COR-L47 (cell line): ENCODE measurements at places on chromosomes 2 and 18.

GRCh38 chr2:215138479-215138878, at the start of gene ABCA12:
ABCA12 (minus strand) TSS chr2:215138626; CDS start chr2:215138208, 418 bp downstream.
- no peak for DNase-seq

DNA sequence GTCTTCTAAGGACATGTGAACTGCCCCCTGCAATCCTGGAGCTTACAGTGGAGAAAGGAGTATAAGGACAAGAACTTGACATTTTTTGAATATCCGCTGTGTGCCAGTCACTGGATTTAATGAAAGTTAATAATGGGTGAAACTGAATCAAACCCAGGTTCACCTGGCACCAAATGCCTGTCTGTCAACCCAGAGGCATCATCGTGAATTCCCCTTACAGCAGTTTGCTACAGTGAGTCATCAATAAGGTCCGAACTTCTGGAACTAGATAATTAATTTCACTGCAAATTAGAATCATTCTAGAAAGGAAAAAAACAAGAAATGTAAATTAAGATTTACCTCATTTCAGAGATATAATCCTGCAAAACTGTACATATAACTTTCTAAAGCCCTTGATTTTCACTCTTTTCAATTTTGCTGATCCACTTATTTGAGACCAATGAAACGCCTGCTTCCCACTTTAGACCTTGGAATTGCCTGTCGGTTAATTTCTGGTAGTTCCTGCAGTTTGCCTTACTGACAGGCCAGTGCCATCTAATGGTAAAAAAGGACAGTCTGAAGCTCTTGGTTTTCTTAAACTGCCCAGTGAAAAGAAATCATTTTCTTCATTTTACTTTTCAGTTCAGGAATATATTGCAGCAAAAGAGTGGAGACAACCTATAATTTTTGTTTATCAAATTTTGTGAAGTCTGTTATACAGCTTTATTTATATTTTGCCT, 8.2 kb downstream of the DSG2 start:
- DNase-seq = peak; percentile 37

- no peak for DNase-seq
Observed at GRCh38 chr2:505941-506340, 171.3 kb downstream of the TMEM18 start.

- no peak for DNase-seq
Observed at GRCh38 chr2:18074476-18074875, 196.0 kb downstream of the KCNS3 start.

- DNase-seq = no peak
Observed at GRCh38 chr18:76708071-76708721, 114.2 kb upstream of the ZNF236 start.

- peak; percentile 56 for DNase-seq
Observed at GRCh38 chr2:3728104-3729054, 25.0 kb downstream of the DCDC2C start.

- no peak for DNase-seq
Observed at GRCh38 chr2:96139181-96139758, 968 bp upstream of the ASTL start.

DNA sequence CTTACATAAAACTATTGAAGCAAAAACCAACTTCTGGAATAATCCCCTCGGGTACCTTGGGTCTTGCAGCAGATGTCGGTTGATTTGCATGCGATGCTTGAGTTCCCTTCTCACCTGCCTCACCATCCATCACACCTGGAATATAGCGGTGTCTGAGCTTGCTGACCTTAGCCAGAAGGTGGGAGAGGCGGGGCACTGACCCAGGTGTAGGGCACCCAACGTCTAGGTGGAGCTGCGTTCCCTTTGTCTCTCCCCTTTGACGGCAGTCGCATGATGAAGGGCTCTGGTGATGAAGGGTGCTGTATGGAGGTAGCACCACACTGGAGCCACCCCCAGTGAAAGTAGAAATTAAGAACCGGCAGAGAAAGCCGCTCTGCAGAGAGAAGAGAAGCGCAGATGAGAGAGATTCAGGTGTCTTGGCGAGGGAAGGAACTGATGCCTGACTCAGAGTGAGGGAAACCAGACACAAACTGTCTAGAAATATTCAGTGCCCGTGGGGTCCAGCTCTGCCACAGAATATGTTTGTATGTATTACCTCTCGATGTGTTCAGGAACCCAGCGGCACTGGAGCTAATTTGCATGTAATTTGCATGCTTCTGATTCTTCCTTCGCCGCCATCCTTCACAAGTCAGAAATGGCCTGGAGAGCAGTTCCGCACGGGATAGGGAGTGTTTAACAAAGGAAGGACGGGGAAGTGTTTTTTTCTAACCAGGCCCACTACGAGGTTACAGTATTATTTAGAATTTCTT, 19.4 kb upstream of the MBP start:
- DNase-seq = no peak

GRCh38 chr18:47775961-47776360, 154.5 kb downstream of the SMAD2 start:
- DNase-seq = no peak

DNA sequence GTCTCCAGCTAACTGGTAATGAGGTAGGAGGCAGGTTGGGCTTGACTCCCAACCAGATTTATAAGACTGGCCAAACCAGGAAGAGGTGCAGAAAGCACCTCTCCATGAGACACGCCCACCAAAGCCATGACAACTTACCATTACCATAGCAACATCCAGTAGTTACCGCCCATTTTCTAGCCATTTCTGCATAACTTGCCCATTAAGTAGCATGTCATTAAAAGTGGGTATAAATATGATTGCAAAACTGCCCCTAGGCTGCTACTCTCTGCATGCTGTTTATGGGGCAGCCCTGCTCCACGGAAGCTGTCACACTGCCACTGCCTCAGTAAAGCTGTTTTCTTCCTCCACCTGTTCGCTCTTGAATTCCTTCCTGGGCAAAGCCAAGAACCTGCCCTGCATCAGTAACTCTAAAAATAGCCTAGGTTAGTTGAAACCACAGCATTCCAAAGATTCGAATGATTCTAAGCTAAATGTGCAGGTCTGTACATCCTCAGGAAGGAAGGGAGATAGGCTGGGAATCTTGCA, 131.9 kb downstream of the ATL2 start:
- DNase-seq = no peak

- DNase-seq = no peak
Observed at GRCh38 chr2:236659758-236660150, 90.1 kb downstream of the ACKR3 start.

GRCh38 chr2:177573120-177573519, 180.5 kb downstream of the AGPS start:
- DNase-seq = no peak

DNA sequence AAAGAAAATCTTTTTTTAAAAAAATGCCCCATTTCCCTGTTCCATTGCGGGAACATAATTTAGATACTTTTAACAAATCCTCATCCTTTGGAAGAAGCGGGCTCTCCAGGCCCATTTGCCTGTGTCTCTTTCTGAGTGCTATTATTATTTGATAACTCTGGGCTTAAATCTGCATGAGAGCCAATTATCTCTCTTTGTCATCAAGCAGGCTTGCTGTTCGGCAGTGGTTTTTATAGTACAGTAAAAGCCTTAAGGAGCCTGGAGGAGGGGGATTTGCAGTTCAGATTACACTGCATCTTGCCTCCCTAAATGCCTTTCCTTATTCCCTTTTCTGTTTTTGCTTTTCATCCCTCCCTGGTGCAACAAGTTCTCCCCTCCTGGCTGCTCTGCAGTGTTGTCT, 50.6 kb downstream of the CELF4 start:
- DNase-seq = no peak

- no peak for DNase-seq
Observed at GRCh38 chr2:126714191-126714965, 58.4 kb downstream of the GYPC start.

DNA sequence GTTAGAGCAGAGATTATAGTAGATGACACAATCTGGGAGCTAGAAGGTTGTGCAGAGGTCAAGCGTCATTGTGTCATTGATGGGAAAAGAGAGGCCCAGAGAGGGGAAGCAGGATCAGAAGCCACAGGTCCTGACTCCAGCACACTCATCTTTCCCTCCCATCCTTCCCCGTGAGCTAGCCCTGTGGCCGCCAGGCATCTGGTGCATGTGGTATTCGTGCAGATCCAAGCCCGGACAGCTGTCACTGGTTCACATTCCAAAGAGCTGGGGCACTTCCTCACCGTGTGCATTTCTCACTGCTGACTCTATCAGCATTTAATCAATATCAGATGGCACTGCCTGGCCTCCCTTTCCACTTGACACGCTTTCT, 94.1 kb upstream of the THOC1 start:
- no peak for DNase-seq

DNA sequence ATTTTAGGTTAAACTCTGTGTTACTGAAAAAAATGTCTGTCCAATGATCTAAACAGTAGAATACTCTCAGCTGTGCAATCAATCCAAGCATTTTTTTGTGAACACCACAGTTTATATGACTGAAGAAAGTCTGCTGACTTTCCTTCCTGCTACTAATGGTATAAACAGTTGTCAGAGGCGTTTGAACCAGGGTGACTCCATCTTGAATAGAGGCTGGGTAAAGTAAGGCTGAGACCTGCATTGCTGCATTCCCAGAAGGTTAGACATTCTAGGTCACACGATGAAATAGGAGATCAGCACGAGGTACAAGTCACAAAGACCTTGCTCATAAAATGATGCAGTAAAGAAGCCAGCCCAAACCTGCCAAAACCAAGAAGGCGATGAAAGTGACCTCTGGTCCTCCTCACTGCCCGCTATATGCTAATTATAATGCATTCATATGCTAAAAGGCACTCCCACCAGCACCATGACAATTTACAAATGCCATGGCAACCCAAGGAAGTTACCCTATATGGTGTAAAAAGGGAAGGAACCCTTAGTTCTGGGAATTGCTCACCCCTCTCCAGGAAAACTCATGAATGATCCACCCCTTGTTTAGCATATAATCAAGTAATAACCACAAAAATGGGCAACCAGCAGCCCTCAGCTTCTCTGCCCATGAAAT, 31.3 kb downstream of the POU3F3 start:
- no peak for DNase-seq

- DNase-seq = peak; percentile 64
Observed at GRCh38 chr2:198374375-198375082, 570.1 kb downstream of the PLCL1 start.

DNA sequence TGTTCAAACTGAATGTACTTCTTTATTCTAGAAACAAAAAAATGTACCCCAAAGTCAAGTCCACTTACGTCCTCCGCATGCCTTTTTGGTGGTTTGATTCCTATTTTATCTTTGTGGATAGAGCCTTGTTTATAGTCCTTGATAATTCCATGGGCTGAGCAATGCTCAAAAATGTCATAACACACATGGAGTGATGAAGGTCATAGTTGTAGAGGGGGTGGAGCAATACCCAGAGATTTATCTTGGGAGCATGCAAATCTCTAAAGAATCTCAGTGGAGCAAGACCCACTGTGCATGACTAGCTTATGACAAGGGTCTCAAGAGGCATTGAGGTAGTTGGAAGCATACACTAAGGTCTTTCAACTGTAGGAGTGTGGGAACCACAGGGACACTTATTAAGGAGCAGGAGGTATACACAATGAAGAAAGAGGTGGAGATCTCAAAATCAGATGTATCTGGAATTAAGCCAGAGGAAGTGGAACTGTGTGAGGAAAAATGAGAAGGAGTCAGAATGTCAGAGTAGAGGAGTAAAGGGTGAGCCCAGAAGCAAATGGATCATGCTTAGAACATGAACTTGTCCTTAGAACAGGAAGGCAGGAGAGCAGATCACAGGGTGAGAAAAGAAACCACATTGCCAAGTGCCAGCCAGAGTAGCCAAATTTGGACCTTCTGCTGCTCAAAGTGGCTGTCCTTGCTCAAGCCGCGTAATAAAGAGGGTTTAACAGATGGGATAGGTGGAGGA, 68.1 kb upstream of the STK39 start:
- DNase-seq = no peak

GRCh38 chr2:168008646-168009195, 238.7 kb downstream of the STK39 start:
- no peak for DNase-seq

DNA sequence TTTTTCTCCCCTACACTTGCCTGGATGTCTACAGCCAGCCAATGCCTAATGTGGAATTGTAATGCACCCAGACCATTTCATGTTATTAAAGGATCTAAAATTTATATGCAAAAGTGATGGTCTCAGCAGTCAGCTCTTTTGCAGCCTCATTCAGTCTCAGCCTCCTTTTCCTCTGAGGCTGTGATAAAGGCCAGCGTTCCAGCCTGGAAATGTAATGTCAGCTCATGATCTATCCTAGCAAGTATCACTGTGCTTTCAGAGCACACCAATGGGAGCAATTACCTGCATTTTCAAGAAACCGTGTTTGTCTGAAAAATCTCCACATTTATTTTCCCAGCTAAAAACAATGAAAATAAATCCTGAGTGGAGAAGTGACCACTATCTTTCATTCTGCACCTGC, 274.6 kb downstream of the CDH20 start:
- DNase-seq = no peak

GRCh38 chr18:76592981-76593381, 97.9 kb upstream of the ZNF516 start:
- DNase-seq = no peak

DNA sequence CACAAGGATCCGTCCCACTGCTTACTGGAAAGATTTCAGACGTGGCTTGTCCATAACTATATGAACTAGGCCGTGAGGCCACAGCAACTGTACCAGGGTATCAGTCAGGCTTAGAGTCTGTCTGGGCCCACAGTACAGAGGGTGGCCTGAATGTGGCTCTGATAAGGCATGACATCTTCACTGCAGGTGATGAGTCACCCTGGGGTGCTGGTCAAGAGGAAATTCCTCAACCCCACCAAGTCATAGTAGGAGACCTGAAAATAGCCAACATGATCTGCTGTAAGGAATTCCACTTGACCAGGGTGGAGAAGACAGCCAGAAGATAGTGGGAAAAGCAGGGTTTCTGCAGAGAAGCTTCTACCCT, 107.7 kb downstream of the INHBB start:
- no peak for DNase-seq

DNA sequence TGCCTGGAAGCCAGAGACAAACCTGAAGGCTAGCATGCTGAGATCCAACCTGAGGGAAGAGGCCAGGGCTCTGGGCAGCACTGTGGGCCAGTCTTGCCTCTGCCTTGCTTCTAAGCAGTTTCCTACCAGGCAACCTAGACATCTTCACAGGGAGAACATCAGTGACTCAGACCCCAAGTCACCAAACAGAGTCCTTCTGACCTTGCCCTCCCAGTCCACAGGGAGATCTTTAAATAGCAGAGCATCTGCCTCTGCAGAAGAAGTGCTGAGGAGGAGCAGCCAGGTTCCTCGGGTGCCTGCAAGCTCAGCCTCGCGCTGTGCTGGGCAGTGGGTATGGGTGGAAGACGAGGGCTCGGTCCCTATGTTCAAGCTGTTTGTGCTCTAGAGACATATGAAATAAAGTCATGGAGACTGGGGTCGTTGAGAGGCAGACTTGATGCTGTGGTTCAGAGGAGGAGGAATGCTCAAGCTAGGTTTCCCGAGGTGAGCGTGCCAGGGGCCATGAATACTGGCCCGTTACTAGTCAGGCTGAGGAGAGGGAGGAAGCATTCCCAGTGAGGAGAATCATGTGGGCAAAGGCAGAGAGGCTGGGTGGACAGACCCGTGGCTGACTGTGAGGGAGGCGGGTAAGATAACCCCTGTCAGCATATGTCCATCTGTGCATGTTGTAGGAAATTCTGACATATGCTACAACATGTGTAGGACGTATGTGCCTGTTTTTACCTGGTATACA, 66.5 kb downstream of the BOLA3 start:
- no peak for DNase-seq

GRCh38 chr18:13376841-13377351, 158.3 kb downstream of the LDLRAD4 start:
- no peak for DNase-seq

- no peak for DNase-seq
Observed at GRCh38 chr2:159145745-159146354, 140.7 kb downstream of the WDSUB1 start.
